ENCODE measurements at places on chromosomes 1 and 21. TPM values are rescaled to one million over a fixed set of nuclear protein-coding genes. Genes with fewer than 3 reads are reported as not detected.

DNA sequence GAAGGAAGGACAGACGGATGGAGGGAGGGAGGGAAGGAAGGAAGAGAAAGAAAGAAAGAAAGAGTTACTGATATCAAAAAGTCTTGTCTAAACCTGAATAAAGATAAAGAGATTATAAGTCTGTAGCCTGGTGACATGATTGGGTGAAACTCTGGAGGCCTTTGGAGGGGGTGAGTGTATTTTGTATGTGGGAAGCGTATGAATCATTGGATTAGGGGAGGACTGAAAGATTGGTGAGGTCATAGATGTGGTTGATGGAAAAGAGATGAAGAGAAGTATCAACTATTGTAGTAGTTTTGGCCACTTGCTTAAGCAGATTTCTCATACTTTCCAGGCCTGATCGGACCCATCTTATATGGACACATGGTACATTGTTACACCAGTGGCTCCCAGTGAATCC lies 11.5 kb upstream of the KCNJ6 start:
- H3K27ac ChIP-seq = no peak overlapping the region
- H3K27me3 ChIP-seq = no peaks in the 10 kb centered on the region
- H3K4me3 ChIP-seq = no peak overlapping the region
- H3K36me3 ChIP-seq = no peaks in the 10 kb centered on the region
- no peaks in the 10 kb centered on the region for H3K4me1 ChIP-seq

DNA sequence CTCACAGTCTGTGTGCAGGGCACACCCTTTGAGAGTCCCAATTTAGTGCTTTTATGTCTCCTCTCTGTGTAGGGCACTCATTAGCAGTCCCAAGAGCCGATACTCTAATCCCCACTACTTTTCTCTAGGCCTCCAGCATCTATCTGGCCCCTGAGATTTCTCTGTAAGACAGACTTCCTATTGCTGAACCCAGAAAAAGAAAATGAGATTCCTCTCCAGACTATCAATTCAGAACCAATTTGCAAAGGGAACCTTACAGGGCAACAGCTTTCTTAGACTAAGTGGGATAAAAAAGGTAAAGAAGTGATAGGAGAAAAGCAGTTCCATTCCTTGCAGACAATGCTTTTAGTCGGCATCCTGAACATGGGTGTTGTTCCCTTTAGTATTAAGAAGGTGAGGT lies 172.2 kb downstream of the EDEM3 start:
- H3K27me3 ChIP-seq = no peaks in the 10 kb centered on the region
- H3K27ac ChIP-seq = no peak overlapping the region
- H3K4me3 ChIP-seq = no peak overlapping the region
- no peaks in the 10 kb centered on the region for H3K4me1 ChIP-seq

- peaks cover 17% of the 10 kb centered on the region for H3K4me1 ChIP-seq
- H3K27me3 ChIP-seq = no peaks in the 10 kb centered on the region
- no peaks in the 10 kb centered on the region for H3K36me3 ChIP-seq
- peak overlapping the region; percentile 92 for H3K27ac ChIP-seq
Measured at GRCh38 chr1:230708631-230709580, 5.0 kb downstream of the AGT start.

GRCh38 chr1:198726455-198726854 lies 87.6 kb downstream of the PTPRC start:
- no peak overlapping the region for H3K27ac ChIP-seq
- no peaks in the 10 kb centered on the region for H3K36me3 ChIP-seq
- H3K4me3 ChIP-seq = no peak overlapping the region
- no peak for DNase-seq

GRCh38 chr1:114063544-114063943 lies 84.3 kb downstream of the OLFML3 start:
- H3K4me3 ChIP-seq = no peak overlapping the region
- H3K4me1 ChIP-seq = peaks cover 5% of the 10 kb centered on the region
- H3K27me3 ChIP-seq = no peaks in the 10 kb centered on the region
- H3K36me3 ChIP-seq = no peaks in the 10 kb centered on the region
- H3K27ac ChIP-seq = no peak overlapping the region

- no peaks in the 10 kb centered on the region for H3K4me1 ChIP-seq
- DNase-seq = peak; percentile 6
- no peaks in the 10 kb centered on the region for H3K27me3 ChIP-seq
- no peak overlapping the region for H3K4me3 ChIP-seq
- no peaks in the 10 kb centered on the region for H3K36me3 ChIP-seq
- no peak overlapping the region for H3K27ac ChIP-seq
Measured at GRCh38 chr1:68808351-68808750, 311.5 kb upstream of the DEPDC1 start.

DNA sequence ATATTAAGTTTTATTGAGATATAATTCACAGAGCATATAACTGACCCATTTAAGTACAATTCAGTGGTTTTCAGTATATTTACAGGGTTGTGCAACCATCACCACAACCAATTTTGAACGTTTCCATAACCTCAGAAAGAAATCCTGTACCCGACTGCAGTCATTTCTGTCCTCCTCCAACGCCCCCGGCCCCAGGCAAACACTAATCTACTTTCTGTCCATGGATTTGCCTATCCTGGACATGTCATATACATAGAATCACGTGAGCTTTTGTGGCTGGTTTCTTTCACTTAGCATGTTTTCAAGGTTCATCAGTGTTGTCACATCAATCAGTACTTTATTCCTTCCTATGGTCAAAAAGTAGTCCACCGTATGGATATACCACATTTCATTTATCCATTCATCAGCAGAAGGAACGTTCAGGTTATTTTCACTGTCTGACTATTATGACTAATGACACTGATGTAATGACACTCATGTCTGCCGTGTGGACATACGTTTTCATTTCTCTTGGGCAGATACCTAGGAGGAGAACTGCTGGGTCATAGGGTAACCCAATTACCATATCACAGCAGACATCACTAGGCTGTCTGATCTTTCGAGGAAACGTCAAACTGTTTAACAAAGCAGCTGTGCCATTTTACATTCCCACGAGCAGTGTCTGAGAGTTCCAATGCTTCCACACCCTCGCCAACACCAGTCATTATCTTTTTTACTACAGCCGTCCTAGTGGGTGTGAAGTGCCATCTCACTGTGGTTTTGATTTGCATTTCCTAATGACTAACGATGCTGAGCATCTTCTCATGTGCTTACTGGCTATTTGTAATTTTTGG lies 30.8 kb downstream of the MRPL37 start:
- H3K27ac ChIP-seq = no peak overlapping the region
- DNase-seq = no peak
- H3K4me1 ChIP-seq = no peaks in the 10 kb centered on the region
- no peak overlapping the region for H3K4me3 ChIP-seq
- no peaks in the 10 kb centered on the region for H3K36me3 ChIP-seq

DNA sequence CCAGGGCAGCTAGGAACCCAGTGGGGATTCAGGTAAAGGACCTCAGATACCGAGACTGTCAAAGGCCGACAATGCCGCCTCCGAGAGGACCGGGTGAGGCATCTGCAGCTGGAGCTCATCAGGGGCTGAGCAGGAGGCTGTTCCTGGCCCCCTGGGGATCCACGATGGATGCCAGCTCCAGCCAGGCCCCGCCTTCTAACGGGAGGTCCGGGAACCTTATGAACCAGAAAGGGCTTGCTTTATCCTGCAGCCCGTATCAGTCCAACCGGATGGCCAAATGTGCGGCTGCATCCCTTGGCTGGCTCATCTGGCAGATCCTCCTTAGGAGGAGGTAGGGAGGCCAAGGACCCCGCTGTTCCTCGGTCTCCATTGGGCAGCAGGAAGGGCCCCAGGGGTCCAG lies 32.0 kb downstream of the SLC45A1 start:
- H3K4me3 ChIP-seq = no peak overlapping the region
- H3K36me3 ChIP-seq = no peaks in the 10 kb centered on the region
- no peaks in the 10 kb centered on the region for H3K4me1 ChIP-seq
- no peak for DNase-seq
- H3K27ac ChIP-seq = no peak overlapping the region

- no peaks in the 10 kb centered on the region for H3K4me1 ChIP-seq
- no peak for DNase-seq
- no peak overlapping the region for H3K27ac ChIP-seq
- H3K4me3 ChIP-seq = no peak overlapping the region
Measured at GRCh38 chr21:16569679-16570078, 839.9 kb downstream of the USP25 start.

GRCh38 chr21:26811482-26811881 lies 33.7 kb downstream of the ADAMTS1 start:
- no peak overlapping the region for H3K4me3 ChIP-seq
- H3K4me1 ChIP-seq = no peaks in the 10 kb centered on the region
- no peaks in the 10 kb centered on the region for H3K36me3 ChIP-seq

APOBEC4 gene
- not detected for total RNA-seq

PTGFR gene
- total RNA-seq = 4.8 TPM
